NK-92 treated with Interleukin-12 subunit alpha and Interleukin-12 subunit beta, amount 100 ng/mL, for 24 hours (cell line): ENCODE measurements at places on chromosomes 3 and 15.

- no peak for DNase-seq
Measured at GRCh38 chr15:91281947-91282346, 181.9 kb downstream of the SV2B start.

DNA sequence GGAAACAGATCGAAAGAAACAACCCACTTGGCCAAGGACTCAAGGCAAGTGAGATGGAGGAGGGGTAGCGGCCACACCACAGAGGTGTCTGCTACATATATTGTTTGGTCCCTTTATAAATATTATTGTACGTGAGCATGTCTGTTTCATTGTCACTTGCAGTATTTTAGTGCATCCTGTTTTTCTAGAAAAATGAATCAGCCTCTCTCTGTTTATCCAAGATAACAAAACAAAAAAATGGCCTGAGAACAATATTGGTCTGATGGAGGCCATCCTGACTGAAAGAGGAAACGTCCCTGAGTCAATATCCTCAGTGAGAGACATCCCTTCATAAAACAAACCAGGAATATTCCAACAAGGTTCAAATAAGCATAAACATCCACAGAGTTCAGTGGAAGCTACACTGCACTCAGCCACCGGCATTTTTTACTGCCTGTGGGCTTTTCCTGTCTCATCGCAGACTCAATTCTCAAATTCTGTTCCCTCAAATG, 42.0 kb downstream of the WWTR1 start:
- no peak for DNase-seq

- DNase-seq = no peak
Measured at GRCh38 chr3:17050506-17050905, 165.8 kb downstream of the PLCL2 start.

GRCh38 chr15:86127547-86127946, 47.9 kb downstream of the AGBL1 start:
- no peak for DNase-seq

DNA sequence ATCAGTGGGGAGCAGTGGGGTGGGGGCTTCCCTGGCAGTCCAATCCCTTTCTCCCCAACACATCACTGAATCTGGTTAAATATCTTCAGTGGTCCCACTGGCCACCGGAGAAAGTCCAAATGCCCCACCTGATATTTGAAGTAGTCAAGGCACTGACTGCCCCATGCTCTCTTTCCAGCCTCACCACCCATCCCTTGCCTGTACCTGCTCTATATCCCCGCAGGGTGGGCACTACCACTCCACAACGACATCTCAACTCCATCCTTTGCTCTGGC, 101.7 kb downstream of the DAPK2 start:
- no peak for DNase-seq

- DNase-seq = peak; percentile 22
Measured at GRCh38 chr3:126352476-126353454, 4.4 kb downstream of the KLF15 start.

DNA sequence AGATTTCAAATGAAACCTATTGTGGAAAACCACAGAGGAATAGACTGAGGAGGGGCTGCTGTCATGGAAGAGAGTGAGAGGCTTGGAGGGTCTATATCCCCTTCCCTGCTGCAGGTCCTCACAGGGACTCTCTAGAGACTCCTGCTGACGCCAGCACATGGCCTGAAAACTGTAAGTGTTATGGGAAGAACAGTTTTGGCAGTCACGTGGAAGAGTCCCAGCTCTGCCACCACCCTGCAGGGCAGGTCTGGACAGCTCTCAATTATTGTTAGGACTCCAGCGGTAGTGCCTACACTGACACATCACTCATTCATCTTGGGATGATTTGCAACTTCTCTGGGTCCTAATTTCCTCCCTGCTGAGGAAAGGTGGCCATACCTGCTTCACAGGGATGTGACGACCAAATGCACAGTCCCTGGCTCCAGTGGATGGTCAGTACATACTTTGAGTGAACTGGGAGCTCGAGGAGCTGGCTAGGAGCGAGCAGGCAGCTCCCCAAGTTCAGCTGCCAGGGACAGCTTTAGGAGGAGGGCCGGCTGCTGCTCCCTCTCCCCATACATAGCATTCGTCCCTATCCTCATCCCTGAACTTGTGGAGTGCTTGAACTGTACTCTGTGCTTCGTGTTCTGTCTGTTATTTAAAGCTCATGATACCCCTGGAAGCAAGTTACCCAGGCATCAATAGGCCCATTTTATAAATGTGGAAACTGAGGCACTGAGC, 49.2 kb downstream of the CTXND1 start:
- no peak for DNase-seq
